ENCODE measurements at places on chromosomes 1 and 21. TPM values are rescaled to one million over a fixed set of nuclear protein-coding genes. Genes with fewer than 3 reads are reported as not detected.
A peak's percentile ranks its signal among the peaks of the same experiment; 100 is the strongest.

DNA sequence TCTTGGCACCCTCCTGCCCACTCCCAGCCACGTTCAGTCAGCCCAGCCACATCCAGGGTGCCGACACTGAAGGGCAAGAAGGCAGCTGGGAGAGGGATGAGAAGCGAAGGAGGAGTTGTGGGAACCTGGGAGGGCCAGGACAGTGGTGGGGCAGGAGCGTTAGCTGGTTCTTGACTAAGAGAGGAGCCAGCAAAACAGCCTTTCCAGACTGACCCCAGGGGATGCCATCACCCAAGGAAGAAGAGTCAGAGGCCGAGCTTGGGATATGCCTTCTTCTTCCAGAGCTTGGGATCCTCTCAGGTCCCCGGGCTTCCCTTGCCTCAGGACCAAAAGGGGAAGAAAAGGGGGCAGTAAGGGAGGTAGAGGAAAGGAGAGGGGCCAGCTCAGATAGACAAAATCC is 7.2 kb downstream of the INKA2 start:
- DNase-seq = no peak

GRCh38 chr1:227998374-227999055 is 8.3 kb upstream of the WNT3A start:
- DNase-seq = no peak

DNA sequence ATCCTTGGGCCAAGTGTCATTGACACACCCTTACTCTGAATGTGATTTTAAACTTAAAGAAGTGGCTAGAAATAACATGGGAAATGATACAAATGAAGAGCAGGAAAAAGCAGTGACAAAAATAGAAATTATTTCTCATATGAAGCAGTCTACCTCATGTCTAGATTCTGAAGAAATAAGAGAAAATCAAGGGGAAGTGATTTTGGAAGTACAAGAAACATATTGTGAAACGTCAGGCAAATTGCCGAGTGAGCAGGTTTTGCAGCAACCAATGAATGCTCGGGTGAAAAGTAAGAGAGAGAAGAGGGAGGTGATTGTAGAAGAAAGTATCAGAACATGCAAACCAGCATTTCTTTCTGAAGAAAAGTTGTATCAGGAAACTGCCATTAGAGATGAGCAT is 130.7 kb downstream of the MACF1 start:
- DNase-seq = no peak

DNA sequence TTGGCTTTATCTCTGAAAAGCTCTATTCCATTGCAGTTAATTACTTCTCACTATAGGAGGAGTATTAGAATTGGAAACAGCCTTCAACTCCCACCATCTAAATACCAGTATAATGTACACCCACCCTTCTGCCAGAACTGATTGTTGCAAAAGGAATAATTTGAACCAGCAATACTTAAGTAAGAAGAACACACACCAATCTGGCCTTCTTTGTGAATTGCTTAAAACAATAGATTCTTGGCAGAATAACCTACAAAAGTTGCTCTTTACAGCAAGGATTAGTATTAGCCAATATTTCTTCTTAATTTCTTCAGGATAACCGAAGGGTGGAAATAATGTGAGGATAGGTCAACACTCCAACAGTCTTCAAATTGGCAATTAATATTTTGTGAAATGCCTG is 54.9 kb upstream of the ADAMTS5 start:
- no peak for DNase-seq

DNA sequence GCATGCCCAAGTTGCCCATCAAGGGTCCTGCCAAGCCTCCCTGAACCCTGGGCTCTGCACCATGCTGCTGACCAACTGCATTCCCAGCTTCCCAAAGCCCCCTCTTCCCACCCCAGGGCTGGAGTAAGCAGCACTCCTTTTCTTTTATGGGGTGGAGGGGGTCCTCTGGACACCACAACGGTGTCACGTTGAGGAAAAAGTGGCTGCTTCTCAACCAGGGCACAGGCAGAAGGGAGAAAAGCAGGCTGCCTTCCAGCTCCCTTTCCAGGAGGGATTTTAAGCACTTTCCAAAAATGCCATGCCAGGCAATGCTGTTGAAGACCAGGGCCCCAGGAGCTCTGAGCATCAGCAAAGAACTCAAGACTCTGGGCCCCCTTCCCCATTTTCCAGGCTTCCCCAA is 691 bp downstream of the RIMS3 start:
- DNase-seq = no peak

DNA sequence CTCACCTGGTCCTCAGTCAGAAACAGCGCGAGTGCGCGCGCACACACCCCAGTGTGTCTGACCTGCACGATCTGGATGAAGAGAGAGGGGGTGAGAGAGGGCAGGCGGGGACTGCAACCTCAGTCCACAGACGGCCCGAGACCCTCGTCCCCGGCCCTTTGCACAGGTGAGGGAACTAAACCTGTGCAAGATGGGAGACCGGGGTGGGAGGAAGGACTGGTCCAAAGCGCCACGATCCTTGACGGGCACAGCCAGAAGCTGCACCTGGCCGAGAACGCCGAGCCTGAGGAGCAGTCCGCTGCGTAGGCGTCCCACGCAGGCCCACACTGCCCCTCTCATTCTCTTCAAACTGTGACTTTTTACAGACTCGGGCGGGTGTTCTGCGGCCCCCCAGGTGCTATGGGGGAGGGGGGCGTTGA is 519 bp upstream of the IQCC start:
- no peak for DNase-seq

- no peak for DNase-seq
Observed at GRCh38 chr1:60458111-60458510, 384.5 kb upstream of the C1orf87 start.

GRCh38 chr21:45736690-45737484 is 93.4 kb downstream of the PCBP3 start:
- DNase-seq = no peak

DNA sequence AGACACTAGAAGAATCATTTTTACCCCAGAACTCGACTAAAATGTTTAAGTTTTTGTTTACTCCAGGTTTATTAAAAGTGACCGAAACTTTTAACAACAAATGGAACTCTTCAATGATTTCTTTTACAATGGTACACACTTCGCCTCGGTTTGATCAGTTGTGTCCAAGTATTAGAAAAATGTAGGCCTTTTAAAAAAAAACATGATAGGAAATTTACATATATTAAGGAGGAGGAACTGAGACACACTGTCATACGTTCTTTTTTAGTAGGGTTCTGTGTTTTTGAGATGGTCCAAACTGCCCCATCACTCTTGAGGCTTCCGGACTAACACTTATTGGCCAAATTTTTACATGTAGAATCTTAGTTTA is 1.3 kb downstream of the PRDM2 start:
- no peak for DNase-seq

GRCh38 chr1:32031578-32032274 is 18.1 kb downstream of the KHDRBS1 start:
- peak; percentile 44 for DNase-seq

DNA sequence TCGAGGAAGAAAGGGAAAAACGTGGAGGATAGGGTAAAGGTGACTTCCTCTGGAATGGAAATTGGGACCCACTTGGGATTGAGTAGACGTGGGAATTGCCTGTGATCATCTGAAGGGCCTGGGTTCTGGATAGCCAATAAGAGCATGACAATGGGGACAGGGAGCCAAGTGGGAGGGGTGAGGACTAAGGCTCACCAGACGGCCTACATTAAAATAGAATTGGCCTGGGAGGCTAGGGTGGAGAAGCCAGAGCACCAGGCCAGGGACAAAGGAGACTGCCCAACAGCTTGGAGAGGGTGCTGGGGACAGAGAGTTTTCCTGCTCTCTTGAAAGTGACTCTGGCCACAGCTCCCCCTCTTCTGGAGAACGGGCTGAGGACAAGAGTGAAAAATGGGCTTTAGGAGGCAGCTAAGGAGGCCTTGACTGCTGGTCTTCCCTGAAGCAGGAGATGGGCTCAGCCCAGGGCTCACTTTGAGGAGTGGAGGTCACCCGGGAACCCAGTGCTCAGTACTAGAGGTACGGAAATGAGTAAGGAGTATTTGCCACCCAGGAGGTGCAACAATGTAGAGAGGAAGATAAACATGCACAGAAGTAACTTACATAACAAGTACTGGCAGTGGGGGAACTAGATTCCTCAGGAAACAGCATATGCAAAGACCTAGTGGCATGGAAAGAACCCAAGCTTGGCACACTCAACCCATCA is 18.8 kb downstream of the INKA2 start:
- no peak for DNase-seq

- no peak for DNase-seq
Observed at GRCh38 chr21:20649231-20649630, 349.0 kb upstream of the NCAM2 start.

DNA sequence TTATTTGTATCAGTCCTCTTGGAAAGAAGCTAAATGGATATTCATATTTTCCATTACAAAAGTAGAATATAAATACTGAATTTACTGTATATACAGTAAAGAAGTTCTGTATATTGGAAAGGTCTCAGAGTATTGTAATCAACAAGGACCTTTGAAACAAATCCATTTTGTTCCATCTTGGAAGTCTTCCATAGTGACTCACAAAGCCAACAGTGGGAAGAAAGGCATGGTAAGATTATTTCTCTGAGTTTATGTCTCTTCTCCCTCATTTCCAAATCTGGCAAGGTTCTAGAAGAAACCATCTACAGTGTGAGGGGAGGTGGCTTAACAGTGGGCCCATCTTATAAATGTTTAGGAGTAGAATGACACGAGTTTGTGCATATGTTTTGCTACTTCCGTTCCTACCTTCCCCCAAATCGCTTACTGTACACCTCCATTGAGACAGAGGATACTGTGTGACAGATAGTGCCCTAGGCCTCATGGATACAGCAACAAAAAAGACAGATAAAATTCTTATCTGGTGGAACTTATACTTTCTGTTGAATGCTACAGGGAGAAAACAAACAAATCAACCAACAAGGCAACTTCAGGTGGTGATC is 22.1 kb upstream of the SSX2IP start:
- DNase-seq = no peak

DNA sequence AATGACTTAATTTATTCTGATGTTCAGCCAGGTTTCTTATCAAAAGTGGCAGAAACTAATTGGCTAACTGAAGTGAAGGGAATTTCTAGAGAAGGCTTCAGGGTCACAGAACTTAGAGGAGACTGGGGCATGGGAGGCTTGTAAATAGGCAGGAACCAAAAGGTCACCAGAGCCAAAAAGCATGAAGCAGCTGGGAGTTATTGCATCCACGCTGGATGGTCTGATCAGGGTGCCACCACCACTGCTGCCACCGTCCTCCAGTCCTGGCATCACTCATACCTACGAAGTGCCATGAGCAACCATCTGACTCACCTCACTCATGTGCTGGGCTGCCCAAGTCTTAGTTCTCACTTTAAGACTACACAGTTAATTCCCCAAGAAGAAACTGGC is 82.5 kb upstream of the DPH5 start:
- no peak for DNase-seq

DNA sequence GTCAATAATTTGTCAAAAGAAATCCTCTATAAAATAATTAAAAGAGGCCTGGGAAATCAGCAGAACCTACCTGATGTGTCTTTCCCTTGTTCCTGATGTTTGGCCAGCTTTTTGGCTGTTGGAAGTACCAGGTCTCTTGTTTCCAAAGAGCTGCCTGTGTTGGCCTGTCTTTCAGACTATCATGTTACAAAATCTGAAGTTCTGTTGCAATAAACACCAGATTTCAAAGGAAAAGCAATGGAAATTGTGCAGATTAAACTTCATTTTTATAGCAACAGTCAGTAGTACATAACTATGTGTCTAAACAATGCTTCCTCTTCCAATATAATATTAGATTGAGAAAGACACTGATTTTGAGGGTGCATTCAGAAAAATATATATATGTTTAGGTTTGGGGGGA is 647.2 kb upstream of the CXADR start:
- no peak for DNase-seq

- no peak for DNase-seq
Observed at GRCh38 chr1:228938537-228938901, 203.2 kb downstream of the RHOU start.

DNA sequence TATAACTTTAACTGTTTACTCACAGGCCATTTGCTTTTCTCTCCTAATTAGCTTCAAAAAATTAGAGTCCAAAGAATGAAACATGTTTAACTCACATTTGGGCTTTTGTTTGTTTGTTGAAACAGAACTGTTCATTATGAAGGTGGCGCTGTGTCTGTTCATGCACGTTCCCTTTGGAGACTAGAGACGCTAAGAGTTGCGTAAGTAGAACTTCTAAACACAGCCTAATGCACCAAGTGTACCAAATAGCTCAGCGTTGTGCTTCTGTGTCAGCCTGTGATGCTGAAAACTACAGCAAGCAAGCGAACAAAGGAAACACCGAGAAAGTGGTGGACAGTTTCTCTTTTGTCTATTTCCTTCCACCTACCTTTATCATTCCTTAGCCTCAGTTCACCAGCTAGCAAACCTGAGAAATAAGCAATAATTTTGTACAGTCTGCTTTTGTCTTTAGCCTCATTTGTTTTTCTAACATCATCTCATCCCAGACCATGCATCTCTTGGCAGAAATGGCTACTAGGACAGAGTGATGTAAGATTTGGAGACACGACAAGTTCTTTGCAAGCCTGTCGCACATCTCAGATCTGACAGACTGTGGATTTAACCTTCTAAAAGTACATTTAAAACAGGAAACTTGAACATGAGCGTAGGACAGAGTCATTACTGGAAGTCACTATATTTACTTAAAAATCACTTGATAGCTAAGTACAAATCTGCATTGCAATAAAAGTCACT is 375.1 kb downstream of the RYR2 start:
- DNase-seq = no peak

- no peak for DNase-seq
Observed at GRCh38 chr1:156177919-156178654, 15.8 kb upstream of the SLC25A44 start.

DNA sequence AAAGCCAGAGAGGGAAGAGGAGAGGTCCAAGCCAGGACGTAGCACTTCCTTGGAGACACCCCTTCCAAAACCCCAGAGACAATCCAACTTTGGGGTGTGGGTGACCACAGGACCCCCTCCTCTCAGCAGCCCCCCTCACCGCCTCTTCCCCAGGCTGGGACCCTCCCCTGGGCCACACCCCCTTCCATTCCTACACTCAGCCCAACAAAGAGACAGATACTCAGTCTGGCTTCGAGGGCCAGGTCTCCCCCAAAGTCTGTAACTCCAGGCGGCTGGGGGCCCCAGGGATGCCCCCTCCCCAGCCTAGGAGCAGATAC is 1.4 kb downstream of the MEX3A start:
- no peak for DNase-seq

DNA sequence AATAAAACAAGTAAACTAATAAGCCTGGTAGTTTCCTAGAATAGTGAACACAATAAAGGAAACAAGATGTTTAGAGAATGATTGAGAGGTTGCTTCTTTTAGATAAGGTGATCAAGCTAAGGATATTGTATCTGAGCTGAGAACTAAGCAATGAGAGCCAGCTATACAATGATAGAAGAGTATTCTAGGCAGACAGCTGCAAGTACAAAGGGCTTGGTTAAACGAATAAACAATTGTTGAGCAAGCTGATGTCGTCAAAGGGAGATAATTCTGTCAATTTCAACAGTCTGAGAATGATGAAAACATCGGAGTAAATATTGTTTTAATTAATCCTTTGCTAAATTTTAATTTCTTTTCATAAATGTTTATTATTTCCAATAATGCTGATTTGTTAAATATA is 5.5 kb upstream of the FH start:
- DNase-seq = no peak

The ATP1A4 gene
- total RNA-seq = not detected

The JAM2 gene
- 0.07 TPM for total RNA-seq

The ARHGAP30 gene
- not detected for total RNA-seq

The S100A1 gene
- total RNA-seq = 0.99 TPM

The THEM5 gene
- total RNA-seq = not detected

The PLA2G2A gene
- total RNA-seq = not detected

The KCND3 gene
- 0.07 TPM for total RNA-seq

The IVL gene
- not detected for total RNA-seq

The RNF220 gene
- total RNA-seq = 62.5 TPM

Data from MG63 (cell line).